Fibroblast of the aortic adventitia (primary cell): ENCODE measurements at places on chromosomes 6 and 20. TPM values are rescaled to one million over a fixed set of nuclear protein-coding genes. Genes with fewer than 3 reads are reported as not detected.

CTCFL gene
- not detected in 2 replicates for total RNA-seq

- DNase-seq, result no peak
Observed at GRCh38 chr20:32914031-32914430, 55.3 kb downstream of the EFCAB8 start.

DNA sequence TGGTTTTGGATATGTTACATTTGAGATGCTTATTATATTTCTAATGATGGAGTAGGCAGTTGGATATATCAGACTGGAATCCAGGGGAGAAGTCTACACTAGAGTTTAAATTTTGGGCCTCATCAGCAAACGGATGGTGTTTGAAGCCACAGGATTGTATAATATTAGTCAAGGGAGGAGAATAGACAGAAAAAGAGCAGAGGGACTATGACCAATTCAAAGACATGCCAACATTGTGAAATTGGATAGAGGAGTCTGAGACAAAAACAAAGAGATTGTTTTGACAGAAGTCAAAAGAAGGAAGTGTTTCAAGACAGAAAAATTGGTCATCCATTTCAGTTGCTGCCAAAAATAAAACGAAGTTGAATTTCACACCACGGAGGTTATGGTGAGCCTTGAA lies 66.5 kb downstream of the NOX3 start:
- DNase-seq, result peak; percentile 81

DNA sequence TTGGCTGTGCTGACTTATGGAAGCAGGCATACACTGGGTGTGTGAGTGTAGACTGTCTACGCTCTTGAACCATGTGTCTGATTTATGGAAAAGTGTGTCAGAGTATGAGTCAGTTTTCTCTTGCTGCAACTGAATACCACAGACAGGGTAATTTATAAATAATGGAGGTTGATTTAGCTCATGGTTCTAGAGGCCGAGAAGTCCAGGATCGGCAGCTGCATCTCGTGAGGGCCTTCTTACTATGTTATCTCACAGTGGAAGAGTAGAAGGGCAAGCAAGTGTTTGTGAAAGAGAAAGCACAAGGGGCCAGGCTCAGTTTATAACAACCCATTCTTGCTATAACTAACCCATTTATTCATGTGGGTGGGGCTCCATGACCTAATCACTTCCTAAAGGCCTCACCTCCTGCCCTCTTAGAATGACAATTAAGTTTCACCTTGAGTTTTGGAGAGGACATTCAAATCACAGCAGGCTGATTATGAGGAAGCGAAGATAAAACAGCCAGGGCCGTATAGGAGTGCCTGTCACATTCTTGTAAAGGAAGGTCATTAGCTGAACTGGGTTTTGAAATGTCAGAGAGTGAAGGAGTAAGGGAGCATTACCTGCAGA lies 6.7 kb downstream of the GPR31 start:
- DNase-seq, result no peak

DNA sequence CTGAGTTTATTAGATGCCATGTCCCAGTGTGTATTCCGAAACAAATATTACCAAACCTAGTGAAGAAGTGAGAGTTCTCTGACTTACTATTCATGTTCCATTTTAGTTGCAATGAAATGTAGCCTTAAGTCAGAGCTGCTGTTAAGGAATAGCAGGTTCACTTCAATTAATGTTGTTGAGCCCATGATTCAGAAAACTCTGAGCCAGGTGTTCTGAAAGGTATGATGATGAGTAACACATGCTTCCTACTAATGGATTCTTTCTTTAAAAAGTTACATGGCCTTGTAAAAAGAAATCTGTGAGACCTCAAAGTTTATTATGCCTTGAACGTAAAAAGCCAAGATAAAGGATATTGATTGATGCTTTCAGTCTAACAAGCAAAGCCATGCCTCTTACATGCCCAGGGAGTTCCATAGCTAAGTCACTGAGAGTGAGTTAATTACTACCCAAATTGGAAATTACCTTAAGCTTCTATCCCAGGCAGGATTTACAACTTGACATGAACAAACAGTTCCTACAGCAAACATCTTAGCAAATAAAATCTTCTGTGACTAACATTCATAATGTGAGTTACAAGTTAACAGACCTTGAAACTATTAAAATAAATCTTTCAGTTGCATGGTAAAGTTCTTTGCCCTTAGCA lies 122.9 kb downstream of the AKAP7 start:
- DNase-seq, result no peak

GRCh38 chr6:129683601-129684322 lies 26.2 kb downstream of the ARHGAP18 start:
- DNase-seq, result peak; percentile 99

OOEP gene
- not detected in 2 replicates for total RNA-seq

DNA sequence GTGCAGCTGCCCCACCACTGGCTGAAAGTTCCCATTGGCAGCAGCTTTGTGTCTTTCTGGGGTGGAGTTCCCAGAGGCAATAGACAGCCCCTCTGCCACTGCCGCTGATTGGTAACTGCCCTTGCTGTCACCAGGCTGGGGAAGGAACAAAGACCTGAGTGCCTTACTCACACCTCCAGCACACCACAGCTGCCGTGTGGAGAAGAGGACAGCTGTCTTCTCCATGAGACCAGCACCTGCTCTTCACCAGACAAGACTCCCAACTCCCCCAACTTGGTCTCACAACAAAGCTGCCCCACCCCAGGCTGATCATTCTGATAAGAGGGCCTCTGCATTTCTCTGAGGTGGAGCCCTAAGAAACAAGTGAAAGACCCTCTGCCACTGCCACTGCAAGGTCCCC lies 39.7 kb upstream of the PTCHD4 start:
- no peak for DNase-seq

BMP6 gene
- 1.3 and 10.5 TPM in 2 replicates for total RNA-seq

FAM83B gene
- total RNA-seq, result 0.09 TPM in 1 of 2 replicates, not detected in the other
